ENCODE measurements at places on chromosomes 12 and 14. TPM values are rescaled to one million over a fixed set of nuclear protein-coding genes. Genes with fewer than 3 reads are reported as not detected.

The SYT10 gene
- total RNA-seq: 2.8 TPM

The RPGRIP1 gene
- 0.58 TPM for total RNA-seq

The CLEC1A gene
- not detected for total RNA-seq

The MMP19 gene
- 9.3 TPM for total RNA-seq

The LRRC10 gene
- not detected for total RNA-seq

The AP4S1 gene
- not detected for total RNA-seq

Data from stomach (tissue), 19 donors.